Activated CD4-positive, alpha-beta T cell treated with anti-CD3 and anti-CD28 coated beads for 36 hours (primary cell): ENCODE measurements at places on chromosomes 5 and 9.

- no peak for DNase-seq
These were observed 518.0 kb upstream of the MEF2C start for GRCh38 chr5:89401012-89401411.

- no peak for DNase-seq
These were observed 65.9 kb upstream of the EFNA5 start for GRCh38 chr5:107736638-107737037.

DNA sequence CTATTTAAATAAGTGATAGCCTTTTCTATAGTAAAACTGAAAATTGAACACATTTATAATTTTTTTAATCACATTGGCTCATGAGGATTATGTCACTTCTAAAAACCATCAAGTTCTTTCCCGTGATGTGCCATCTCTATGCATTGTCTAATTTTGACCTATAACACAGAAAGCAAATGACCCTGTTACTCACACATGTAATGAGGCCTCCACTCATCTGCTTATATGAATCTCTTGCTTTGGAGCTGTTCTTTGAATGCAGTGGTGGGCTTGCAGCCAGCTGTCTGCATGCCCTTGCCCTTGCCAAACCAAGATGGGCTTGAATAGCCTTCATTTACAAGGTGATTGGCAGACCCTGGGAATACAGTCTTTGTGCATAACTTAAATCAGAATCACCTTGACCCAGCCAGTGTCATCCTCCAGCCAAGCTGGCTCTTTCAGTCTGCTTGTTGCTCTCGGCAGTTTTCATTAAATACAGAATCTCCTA, 163.2 kb downstream of the TRIO start:
- DNase-seq: no peak

- no peak for DNase-seq
These were observed 14.1 kb upstream of the MAP1B start for GRCh38 chr5:72093217-72093616.

DNA sequence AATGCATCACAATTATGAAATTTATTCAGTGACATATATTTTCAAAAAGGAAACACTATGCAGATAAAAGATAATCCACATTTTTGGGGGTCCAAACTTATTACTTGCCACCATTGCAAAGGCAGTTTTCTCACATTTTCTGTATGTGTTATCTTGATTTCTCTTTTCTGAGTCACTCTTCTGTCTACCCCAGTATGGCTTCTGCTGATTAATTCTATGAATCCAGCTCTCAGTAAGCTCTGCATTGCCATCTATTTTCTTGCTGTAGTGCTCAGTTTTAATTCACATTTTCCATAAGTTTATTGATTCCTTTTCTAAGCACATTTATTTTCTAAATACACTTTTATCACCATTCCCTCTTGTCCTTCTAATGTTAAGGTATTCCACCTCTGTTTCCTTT, 1.7 kb downstream of the IFNA10 start:
- no peak for DNase-seq

DNA sequence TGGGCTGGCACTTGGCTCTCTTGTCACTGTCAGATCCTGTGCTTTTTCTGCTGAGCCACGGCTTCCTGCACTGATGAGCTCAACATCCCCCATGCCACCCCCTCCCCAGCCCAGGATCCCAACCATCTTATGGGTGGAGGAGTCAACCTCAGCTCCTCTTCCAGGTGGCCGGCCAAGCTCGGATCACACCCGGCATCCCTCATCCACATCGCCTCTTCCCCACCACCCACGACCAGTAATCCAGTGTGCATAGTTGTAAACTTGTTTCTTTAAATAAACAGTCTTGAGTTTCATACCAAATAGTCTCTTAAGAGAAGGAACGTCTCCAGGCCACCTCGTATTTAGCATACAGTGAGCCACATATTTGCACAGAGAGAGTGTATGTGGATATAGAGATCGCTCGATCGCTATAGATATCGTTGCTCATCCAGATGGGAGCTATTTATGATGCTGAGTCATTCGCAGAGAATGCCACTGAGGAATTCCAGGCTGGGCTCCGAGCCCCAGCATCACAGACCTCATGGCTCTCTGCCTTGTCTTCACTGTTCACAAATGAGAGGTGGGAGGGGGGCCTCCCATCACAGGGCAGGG, 61.8 kb upstream of the CPLX2 start:
- no peak for DNase-seq

DNA sequence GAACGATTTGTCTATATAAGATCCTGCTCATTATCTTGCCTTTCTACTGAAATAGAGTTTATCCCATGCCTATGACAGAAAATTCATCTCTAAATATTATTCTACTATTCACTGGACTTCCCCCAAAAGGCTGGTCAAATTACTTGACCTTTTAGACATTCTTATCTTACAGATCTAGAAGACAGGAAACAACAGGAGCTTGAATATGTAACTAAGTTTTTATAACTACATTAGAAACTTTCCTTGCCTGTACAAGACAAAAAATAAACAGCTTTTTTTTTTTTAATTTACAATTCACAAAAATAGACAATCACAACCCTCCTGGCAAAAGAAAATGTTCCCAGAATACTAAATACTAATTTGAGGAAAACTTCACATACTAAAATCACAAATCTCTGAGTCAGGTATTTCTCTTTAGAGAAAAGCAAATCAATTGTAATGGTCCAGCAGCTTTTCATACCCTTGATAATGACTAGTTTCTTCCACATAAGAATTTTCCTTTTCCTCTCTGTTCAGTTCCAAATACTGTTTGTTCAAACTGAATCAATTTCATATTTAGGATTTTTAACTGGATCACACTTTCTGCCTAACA, 68.6 kb downstream of the MLLT3 start:
- DNase-seq: no peak

GRCh38 chr5:2240118-2240904, 357.6 kb upstream of the IRX4 start:
- no peak for DNase-seq

DNA sequence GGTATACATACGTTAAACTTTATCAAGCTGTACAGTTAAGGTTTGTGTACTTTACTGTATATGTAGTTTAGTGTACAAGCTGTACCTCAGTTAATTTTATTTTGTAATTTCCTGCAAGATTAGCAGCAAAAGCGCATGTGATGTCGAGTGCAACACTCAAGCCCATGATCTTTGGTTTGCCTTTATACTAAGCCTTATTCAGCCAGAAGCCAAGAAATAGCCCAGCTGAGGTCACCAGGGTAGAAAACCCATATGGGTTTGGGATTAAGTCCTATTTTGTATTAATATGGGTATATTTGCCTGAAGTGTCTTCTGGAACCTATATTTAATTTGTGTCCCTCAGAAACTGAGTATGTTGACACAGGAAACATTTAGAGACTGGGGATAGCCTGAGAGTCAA, 59.3 kb downstream of the ZFAND5 start:
- no peak for DNase-seq

DNA sequence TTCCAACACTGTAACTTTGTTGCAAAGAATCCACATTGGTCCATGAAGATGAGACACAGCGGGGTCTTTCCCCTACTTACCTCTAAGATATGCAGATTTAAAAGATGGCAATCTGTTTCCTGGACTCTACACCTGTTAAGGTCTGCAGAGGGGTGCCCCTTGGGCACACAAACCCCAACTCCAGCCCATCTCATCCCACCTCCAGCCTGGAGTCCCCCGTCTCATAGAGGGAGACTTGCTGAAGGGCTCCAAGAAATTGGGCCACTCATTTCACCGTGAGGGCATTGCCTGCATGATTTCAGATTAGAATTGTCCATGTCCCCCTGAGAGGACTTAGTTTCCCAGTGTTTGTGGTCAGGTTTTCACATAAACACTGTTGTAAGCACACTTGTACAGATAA, 365.7 kb downstream of the IRX2 start:
- DNase-seq: no peak

- DNase-seq: no peak
These were observed 408.1 kb upstream of the PIK3R1 start for GRCh38 chr5:67807439-67807888.

DNA sequence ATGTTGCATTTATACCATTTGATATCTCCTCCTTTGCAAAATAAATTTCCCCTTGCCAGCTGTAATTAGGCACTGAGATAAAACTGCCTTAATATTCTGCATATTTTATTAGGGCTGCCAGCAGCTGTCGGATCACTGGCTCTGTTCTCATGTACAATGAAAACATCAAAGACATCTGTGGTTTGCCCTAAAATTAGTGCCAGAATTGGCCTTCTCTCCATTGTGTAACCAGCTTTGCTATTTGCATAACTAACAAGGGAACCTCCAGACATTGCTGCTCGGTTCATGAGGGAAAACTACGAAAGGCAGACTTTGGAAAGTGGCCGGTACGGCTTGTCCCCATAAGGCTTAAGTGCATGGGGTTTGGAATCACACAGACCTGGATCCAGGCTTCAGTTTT, 45.5 kb upstream of the KIF2A start:
- DNase-seq: no peak

GRCh38 chr9:13993632-13994185, 320.2 kb downstream of the NFIB start:
- DNase-seq: no peak

DNA sequence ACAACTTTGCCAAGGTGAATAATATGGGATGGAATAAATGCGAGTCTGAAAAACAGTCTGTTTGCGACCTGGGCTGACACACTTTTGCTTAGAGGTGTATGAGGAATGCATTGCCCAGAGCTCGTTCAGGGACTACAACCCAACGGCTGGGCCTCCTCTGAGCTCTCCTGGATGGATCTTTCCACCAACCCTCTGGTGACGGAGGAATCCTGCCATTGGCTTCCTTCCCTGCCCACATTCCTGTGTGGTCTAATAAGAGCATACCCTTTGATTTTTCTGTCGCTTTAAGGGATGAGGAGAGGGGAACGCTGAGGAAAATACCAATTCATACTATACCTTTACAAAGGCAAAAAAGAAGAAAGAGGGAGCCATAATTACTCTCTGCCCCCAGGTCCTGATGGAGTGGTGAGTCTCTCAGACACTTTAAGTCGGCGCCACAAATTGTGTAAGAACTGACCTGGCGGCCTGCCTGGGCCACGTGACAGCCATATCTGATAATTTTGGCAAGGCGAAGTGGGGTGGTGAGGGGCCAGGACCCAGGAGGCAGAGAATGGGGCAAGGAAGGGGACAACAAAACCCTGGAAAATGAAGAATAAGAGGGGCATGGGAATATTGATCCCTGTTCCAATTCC, 265.2 kb upstream of the MSX2 start:
- DNase-seq: no peak

DNA sequence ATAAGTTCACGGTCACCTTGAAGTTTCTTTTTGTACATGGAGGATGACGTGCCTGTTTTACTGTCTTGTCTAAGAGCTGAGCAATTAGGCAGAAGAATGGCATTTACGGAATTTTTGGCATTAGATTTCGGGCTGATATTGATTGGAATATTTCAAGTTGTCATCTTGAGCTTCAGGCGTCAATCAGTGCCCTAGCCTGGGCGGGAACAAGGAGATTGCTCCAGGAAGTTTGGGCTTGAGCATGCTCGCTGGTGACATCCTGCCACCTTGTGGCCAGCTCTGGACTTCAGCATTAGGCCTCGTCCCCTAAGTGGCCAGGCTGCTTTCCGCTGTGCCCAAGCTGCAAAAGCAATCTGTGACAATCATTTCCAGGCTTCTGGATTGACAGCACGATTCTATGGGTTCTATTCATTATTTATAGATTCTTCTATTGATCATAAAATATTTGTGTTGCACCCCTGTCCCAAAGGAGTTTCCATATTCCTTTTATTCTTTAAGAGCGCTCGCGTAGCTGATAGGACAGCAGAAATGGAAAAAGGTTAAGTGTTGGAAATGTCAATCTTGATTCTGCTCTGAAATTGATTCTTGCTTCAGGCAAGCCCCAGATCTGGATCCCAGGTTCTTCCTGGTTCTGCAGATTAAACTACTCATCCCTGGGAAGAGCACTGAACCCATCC, 79.3 kb downstream of the SLC28A3 start:
- peak; percentile 77 for DNase-seq

DNA sequence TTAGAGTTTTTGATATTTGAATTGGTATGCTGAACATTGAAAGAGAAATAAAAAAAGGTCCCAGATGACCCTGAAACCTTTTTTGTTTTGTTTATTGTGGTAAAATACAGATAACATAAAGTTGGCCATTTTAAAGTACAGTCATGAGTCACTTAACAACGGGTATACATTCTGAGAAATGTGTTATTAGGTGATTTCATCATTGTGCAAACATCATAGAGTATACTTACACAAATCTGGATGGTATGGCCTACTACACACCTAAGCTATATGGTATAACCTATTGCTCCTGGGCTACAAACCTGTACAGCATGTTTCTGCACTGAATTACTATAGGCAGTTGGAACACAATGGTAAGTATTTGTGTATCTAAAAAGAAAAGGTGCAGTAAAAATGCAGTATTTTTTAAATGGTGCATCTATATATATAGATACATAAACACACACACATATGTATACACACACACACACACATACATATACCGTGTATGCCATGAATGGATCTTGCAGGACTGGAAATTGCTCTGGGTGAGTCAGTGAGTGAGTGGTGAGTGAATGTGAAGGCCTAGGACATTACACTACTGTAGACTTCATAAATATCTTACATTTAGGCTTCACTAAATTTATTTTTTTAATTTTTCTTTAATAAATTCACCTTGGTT, 31.0 kb downstream of the TTC1 start:
- no peak for DNase-seq
